ENCODE measurements at places on chromosomes 1 and 21.

GRCh38 chr1:153778051-153778823 is 3.0 kb downstream of the SLC27A3 start:
- no peak for ATAC-seq

GRCh38 chr21:46187814-46188213 is 3.6 kb upstream of the SPATC1L start:
- ATAC-seq: no peak

DNA sequence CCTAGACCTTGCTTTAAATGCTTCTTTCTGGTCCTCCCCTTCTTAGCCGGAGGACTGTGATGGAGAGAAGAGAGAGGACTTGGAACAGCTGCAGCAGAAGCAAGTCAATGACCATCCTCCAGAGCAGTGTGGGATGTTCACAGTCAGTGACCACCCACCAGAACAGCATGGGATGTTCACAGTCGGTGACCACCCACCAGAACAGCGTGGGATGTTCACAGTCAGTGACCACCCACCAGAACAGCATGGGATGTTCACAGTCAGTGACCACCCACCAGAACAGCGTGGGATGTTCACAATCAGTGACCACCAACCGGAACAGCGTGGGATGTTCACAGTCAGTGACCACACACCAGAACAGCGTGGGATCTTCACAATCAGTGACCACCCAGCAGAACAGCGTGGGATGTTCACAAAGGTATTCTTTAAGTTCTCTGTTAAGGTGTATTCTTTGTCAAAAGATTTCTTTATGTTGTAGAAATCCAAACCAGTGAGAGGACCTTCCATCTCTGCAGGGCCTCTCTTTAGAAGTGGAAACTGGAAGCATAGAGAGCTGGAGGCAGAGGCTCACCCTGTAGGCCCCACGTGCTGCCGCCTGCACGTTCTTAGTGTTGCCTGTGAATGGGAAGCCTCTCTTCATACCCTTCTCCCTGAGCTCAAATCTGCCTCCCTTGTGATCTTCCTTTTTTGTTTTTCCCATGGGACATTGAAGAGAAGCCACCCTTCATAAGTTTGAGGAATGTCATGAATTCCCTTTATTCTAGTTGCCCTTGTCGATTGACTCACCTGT is 10.6 kb downstream of the PCNT start:
- no peak for ATAC-seq

DNA sequence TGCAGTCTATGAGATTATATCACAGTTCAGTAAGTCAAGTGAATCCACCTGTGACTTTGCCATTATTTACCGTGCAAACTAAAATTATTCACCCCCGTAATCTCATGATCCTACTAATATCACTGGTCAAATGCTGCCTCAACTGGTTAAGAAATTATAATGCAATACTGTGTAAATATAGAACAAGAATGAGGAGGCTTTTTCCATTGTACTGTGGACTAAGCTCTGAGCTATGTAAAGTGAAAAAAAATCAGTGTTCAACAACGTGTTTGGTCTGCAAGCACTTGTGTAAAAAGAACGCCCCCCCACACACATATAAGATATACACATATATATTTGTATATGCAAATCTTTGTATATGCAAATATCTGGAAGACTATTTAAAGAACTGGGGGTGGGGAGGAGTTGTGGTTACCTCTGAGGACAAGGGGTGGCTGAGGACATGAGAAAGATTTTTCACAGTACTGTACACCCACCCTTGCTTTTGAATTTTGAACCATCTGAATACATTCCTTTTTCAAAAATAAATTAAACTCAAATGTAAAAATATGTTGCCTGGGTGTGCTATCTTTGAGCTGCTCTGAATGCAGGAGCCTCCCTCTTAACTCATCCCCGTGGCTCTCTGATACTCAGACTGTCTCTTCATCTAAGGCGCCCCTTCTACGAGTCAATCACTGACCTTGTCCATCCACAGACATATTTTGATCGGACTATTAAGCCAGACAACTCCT is 57.0 kb downstream of the PTP4A2 start:
- ATAC-seq: peak; percentile 78

DNA sequence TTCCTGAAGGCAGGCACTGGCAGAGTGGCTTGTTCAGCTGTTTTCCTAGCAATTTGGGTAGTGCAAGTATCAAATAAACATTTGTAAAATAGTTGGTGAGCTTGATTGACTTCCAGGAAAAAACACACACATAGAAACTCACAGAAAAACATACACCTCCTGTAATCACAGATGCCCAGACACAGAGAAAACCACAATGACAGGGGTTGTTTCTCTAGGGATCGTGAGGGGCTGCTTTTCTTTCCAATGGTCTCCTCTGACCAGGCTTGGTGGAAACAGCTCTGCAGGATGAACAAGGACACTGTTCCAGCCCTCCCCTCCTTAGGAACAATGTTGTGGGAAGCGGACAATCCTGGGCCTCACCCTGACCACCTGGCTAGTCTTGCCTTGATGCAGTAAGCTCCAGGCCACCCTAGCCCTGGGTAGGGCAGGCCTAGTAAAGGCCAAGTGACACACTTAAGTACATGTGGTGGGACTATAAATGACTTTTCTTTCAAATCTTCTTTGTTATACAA is 142.5 kb upstream of the HMGB4 start:
- no peak for ATAC-seq

DNA sequence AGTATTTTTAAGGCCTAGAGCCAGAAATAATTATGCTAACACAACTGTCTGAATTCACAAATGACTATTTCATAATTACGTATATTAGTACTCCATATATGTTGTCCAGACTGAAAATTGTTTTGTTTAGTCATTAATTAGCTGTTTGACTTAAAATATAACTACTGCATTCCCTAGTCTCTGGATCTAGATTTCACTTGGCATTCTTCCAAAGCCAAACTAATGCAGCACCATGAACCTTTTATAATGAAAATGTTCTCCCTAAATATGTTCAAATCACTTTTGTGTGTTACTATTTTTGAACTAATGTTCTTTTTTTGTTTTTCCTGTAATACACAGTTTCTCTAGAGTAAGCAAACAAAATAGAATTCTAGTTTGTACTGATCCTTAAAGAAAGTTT is 46.1 kb downstream of the CAMTA1 start:
- ATAC-seq: no peak

DNA sequence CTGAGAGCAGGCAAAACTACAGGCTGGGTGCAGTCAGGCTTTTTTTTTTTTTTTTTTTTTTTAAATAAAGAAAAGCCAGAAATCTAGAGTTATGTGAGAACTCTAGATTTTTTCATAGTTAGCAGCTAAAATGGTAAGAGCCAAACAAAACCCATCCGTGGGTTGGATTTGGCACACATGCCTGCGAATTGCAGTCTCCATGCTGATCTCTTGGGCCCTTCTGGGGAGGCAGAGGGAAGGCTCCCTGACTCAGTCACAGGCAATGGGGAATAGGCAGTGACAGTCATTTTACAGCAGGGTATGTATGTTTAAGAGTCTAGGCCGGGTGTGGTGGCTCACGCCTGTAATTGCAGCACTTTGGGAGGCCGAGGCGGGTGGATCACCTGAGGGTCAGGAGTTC is 2.6 kb downstream of the TXLNA start:
- ATAC-seq: no peak

GRCh38 chr1:234089396-234089795 is 184.9 kb downstream of the SLC35F3 start:
- no peak for ATAC-seq

- no peak for ATAC-seq
Observed at GRCh38 chr21:46518983-46519583, 60.4 kb downstream of the DIP2A start.

- no peak for ATAC-seq
Observed at GRCh38 chr1:108695535-108695934, 3.4 kb downstream of the PRPF38B start.

DNA sequence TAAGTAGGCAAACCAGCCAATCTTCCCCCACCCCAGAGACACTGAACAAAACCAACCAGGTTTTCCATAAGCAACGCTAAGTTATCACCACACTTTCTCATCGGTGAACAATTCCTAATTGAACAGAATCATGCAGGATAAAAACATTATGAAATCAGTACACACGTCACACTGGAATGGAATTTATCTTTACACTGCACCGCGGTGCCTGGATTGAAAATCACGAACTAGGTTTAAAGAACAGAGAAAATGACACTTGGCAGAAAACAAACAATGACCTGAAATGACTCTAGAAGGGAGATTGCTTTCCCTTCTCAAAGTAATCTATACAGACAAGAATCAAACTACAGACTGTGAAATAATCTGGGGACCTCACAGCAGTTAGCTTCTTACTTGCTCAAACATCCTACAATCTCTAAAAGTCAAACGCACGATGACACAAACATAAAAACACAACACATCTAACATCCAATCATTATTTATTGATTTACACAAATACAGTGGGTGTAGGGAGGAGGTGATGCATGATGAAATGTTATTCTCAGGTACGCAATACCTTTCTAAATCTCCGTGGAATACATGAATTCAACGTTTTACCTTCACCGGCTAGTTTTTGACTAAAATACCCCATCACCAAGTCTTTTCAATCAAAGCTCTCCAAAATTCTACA is 1.9 kb downstream of the EIF4G3 start:
- ATAC-seq: no peak

DNA sequence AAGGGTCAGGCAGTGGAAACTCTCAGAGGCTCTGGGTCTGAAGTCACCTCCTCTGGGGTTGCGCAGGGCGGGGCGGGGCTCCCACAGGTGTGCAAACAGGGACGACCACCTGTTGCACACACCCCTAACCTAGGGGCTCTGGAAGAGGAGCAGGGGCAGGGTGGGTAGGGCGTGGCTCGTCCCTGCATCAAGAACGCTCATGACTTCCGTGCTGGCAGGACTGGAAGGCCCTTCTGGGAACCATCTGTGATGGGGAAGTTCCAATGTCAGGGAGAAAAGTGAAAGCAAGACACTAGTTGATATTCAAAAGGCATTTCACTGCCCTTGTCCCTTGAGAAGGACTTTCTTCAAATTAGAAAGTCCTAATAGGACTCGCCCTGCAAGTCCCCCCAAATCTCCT is 22.1 kb upstream of the CLSTN1 start:
- ATAC-seq: no peak

GRCh38 chr1:231242516-231243198 is 1.6 kb downstream of the GNPAT start:
- no peak for ATAC-seq

- no peak for ATAC-seq
Observed at GRCh38 chr1:235246022-235246948, 81.7 kb downstream of the ARID4B start.

GRCh38 chr1:104921525-104921924 is 1171.8 kb downstream of the AMY1C start:
- no peak for ATAC-seq

DNA sequence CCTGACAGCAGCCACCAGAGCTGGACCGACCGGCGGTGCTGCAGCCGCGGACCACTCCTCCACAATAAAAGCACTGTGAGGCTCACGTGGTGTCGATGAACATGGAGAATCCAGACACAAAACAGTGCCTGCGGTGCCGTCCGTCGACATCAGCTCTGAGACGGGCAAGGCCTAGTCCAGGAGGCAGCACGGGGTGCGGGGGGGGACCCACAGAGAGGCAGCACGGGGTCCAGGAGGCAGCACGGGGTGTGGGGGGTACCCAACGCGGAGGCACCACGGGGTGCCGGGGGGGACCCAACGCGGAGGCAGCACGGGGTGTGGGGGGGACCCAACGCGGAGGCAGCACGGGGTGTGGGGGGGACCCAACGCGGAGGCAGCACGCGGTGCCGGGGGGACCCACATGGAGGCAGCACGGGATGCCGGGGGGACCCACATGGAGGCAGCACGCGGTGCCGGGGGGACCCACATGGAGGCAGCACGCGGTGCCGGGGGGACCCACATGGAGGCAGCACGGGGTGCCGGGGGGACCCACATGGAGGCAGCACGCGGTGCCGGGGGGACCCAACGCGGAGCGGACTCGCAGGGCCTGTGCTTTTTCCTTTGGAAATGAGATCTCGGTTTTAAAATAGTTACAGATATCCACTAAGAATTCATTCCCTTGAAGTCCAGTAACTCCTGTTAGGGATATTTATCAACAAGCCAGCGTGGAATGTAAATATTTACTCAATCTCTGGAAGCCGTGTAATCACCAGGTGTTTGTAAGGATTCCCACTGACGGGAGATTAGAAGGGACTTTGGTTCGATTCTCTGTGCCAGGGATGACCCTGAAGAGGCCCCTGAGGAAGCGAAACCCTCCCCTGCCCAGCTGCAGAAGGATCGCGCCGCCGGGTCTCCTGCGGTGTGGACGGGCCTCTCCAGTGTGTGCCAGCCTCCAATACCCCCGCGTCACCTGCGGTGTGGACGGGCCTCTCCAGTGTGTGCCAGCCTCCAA is 52.1 kb downstream of the COL6A1 start:
- no peak for ATAC-seq

DNA sequence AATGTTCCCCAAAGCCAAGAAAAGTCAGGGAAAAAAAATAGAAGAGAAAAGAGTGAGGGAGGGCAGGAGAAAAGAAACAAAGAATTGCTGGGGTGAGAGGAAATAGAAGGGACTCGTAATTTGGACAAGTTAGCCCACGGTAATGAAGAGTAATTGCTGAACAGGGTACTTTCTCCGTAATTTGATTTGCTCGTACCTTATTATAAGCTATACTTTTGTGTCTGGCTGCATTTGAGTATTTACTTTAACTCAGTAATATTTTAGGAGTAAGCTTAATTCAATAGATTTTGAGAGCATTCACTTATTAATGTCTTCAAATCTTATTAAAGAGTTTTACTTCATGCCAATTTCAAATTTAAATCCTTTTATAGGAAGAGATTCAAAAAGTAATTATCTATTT is 527.5 kb downstream of the COL11A1 start:
- ATAC-seq: no peak

GRCh38 chr1:244160455-244161235 is 109.6 kb downstream of the ZBTB18 start:
- no peak for ATAC-seq

GRCh38 chr1:94279038-94279437 is 41.7 kb upstream of the ARHGAP29 start:
- no peak for ATAC-seq

GRCh38 chr1:4551706-4552105 is 102.7 kb upstream of the AJAP1 start:
- ATAC-seq: no peak

DNA sequence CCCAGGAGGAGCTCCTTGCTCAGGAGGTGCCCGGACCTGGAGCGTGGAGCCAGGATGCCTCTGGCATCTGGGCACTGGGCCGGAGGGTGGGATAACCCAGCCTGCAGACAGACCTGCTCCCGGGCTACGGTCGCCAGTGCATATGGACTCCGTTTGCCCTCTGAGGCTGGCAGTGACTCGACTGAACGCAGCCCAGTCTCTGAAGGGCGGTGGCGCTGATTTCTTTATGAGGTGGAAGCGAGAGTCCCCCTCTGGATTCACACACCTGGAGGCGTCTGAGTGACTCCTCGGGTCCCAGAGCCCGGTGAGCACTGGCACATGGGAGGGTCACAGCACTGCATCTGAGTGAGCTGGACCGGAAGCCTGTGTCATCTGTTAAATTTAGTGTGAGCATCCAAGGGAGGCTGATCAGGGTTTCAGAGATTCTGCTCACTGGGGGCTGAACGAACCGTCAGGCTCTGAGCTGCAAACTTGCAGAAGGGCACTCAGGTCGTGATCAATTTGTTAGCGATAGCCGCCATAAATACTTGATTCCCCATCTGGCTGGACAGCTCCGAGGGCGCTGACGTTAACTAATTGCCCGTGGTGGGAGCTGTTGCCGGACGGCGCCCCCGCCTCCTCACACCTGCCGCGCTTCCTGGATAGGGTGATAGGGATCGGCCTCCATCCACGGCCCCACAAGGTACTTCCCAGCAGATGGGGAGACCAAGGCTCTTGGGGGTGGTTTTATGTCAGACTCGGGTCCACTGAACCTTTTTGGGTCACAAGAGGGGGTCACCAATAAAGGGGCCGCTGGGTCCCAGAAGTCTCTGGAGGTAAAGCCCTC is 60.7 kb upstream of the TTC34 start:
- ATAC-seq: no peak

- ATAC-seq: no peak
Observed at GRCh38 chr1:187396226-187396625, 567.5 kb downstream of the PLA2G4A start.

Data from esophagus mucosa (tissue), 1 donor.